ENCODE measurements at places on chromosomes 3 and 15.

- no peak for DNase-seq
Observed at GRCh38 chr3:190579514-190580137, 65.7 kb downstream of the IL1RAP start.

DNA sequence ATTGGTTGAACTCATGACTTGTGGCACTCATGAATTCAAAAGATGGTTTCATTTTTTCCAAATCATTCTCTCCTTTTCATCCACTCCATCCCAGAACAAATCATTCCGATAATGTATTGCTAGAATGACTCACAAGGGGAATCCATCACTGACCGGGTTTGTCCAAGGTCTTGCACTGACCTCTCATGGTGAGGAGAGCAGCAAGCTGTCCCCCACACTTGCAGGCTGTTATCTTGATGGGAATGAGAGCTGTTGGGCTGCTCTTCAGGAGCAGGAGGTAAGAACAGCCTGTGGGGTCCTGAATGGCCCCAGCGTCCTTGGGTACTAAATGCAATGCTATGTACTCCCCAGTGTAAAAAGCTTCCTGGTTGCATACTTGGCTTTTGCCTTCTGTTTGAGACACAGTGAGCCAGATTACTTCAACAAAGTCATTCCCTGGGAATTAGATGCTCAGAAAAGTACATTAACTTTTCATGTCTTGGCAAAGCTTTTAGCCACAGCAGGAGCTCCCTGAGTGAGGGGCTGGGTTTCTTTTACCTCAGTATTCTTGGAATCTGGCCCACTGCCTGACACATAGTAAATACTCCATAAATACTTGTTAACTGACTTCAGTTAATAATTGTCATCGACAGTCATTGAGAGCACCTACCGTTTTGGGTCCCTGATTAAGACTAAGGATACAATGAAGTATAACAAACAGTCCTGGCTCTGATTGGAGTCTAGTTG, 24.1 kb downstream of the CCNL1 start:
- DNase-seq, result no peak

DNA sequence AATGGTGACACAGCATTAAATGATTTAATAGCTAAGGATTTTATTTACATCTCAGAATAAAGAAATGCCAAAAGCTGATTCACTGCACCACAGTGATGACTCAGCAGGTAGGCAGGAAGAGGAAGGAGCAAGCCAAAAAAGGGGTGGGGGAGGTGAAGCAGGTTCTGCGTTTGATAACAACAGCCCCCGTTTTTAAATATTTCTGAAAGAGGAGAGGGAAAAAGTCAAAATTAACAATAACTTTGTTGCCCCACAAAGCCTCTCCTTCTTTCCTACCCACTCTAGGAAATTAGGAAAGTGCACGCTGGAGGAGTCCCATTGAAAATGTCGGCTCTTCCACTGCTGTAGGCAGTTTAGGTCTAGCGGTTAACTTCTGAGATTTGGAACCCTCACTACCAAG, 9.9 kb upstream of the CCDC54 start:
- no peak for DNase-seq

DNA sequence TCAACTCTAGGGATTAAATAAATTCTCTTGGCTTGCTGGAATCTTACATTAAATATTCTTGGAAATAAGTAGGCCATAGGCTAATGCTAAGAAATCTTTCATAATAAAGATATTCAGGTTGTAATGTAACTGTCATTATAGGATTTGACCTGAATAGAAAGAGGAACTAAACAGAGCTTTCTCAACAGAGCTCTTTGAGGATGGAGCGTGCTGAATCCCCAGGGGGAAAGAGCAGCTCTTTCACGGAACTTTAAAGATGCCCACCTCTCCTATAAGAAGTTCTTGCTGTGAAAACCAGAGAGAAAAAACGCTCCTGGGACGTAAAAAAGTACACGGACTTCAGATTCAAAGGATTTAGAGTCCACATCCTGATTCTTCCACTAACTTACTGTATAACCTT, 77.9 kb downstream of the NTRK3 start:
- no peak for DNase-seq

DNA sequence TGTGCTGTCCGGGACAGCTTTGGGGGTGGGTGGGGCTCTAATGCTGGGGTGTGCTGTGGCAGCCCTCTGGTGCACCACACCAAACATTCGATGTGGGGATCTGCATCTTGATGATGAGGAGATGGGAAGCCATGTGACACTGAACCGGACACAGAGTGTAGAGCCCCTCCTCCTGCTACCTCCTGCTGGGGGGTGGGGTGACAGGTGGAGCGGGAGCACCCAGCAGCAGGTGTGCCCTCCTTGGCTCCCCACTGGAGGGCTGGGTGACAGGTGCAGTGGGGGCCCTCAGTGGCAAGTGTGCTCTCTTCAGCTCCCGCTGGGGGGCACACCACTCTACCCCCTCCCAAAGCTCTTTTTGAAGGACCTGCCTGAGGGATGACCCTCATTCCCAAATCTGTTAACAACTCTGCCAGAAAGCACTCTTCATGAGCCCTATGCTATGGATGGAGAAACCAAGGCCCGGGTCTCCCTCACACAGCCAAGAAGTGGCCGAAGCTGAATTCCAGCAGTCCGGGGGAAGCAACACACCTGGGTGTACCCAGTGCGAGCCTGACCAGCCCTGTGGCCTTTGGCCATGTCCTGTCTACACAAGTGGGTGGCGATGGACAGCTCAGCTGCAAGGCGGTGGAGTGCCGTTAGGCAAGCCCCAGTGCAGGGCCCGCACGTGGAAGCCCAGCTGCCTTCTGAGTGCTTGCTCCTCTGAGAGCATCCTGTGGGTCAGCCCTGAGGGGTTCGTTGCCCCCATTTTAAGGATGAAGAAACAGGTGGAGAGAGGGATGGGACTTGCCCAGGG, 609 bp upstream of the UROC1 start:
- peak; percentile 6 for DNase-seq

Measured in CD4-positive, alpha-beta T cell treated with Interleukin-15 for 1 hour (primary cell).